ENCODE measurements at places on chromosomes 11 and 22. TPM values are rescaled to one million over a fixed set of nuclear protein-coding genes. Genes with fewer than 3 reads are reported as not detected.

Gene LRP5
- total RNA-seq = 54.4 TPM

Gene KIAA0930
- total RNA-seq = 14.8 TPM

Gene SERPIND1
- 0.61 TPM for total RNA-seq

Gene LRRC32
- 24.3 TPM for total RNA-seq

Gene PATL1
- 13.6 TPM for total RNA-seq

Gene LINC01488
- not detected for total RNA-seq

Gene RASD2
- total RNA-seq = 0.97 TPM

Gene NEFH
- total RNA-seq = 2.6 TPM

Gene TLCD5
- 8.6 TPM for total RNA-seq

Gene PRR33
- not detected for total RNA-seq

Gene NAALADL1
- total RNA-seq = 14.7 TPM

Gene IRAG1
- total RNA-seq = 5.8 TPM

Gene OR52A1
- total RNA-seq = not detected

Gene MYBPC3
- 0.32 TPM for total RNA-seq

Gene PHF21B
- total RNA-seq = 3.2 TPM

DNA sequence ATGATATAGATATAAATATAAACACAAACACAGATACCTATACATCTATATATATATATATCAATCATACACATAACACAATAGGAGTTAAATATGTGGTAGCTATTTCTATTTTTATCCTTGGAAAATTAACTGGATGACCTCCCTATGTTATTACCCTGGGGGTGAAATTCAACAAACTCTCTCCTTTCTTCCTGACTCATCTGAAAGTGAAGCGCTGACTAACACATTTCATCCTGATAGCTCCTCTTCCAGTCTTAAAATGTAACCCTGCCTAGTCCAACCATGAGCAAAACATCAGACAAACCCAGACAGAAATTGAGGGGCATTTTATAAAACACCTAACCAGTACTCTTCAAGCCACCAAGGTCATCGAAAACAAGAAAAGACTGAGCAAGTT lies 220.6 kb upstream of the ISX start:
- DNase-seq = no peak

DNA sequence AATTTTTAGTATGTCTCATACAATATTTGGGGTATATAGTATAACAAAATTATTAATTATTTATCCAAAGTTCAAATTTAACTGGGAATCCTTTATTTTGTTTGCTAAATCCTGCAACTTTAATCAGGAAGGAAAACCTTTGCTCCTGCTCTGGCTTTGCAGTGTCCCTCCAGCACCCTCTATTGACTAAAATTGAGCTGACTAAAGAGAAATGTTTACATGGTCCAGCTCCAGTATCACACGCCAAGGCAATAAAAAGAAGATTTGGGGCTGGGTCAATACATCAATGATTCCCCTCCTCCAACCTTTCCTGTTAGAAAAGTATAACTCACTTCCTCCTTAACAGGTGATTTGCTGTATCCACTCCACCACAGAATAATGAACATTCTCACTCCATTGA lies 153.0 kb upstream of the LRRC4C start:
- no peak for DNase-seq

DNA sequence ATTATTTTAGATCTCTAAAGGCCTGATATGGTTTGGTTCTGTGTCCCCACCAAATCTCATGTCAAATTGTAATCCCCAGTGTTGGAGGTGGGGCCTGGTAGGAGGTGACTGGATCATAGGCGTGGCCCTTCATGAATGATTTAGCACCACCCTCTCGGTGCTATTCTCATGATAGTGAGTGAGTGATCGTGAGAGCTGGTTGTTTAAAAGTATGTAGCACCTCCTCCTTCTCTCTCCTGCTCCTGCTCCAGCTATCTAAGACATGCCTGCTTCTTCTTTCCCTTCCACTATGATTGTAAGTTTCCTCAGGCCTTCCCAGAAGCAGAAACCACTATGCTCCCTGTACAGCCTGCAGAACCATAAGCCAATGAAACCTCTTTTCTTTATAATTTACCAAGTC lies 114.1 kb downstream of the SERGEF start:
- no peak for DNase-seq

- no peak for DNase-seq
These were observed 1717.1 kb upstream of the RAG2 start for GRCh38 chr11:38315151-38315550.

DNA sequence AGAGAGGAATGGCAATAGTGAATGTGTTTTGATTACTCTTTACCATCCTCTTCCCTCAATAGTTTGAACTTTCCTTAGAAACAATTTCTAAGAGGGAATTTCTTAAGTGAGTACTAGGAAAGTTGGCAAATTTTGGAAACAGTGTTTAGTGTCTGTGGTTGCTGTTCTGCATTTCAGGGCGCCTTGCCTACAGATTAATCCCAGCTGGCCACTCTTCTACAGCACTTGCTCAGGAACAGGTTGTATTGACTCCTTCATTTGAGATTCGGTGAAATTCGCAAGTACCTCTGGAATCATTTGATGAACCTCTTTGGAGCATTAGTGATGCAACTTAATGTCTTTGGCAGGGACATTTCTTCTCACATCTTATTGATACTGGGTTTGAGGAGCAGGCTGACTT lies 28.3 kb downstream of the JAM3 start:
- DNase-seq = no peak

GRCh38 chr11:34439610-34440198 lies 970 bp downstream of the CAT start:
- no peak for DNase-seq

- DNase-seq = no peak
These were observed 3.3 kb upstream of the DIXDC1 start for GRCh38 chr11:111933872-111934271.

DNA sequence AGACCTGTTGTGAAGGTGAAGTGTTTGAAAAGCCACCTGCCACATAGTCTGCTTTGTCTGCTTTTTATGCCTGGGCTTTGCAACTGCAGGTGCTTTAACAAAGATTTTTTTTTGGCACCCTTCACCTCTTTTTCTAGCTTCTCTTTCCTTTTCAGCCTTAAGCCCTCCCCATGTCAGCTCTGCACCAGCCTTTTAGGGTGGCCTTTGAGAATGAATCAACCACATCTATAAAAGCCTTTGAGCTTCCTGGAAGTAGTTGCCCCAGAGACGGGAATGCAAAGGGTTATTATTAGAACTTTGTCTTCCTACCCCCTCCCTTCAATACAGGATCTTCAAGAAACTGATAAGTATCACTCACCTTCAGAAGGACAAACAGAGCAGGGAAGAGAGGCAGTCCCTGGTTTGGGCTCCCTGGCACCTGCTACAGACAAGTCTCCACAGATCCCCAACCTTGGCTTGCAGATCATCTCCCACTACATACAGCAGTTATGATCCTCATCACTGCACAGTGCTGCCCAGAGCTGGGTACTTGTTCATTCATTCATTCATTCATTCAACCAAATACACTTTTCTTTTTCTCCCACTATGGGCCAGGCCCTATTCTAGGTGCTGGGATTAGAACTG lies 8.0 kb downstream of the PVALB start:
- DNase-seq = no peak

DNA sequence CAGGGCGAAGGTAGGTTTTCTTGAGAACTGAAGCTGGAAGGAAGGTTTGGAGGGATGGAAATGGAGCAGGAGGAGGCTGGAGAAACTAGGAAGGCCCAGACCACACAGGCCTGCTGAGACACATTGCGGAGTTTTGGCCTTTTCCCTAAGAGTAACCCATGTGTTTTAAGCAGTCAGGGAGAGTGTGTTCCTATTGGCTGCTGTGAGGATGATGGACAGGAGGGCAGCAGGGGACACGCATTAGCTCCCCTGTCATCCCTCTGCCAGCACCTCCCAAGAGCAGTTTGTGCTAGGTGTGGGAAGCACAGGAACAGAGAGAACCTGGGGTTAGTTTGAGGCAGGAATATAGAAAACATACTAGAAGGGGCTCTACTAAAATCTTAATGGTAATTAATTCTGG lies 842.1 kb downstream of the TBC1D22A start:
- no peak for DNase-seq

DNA sequence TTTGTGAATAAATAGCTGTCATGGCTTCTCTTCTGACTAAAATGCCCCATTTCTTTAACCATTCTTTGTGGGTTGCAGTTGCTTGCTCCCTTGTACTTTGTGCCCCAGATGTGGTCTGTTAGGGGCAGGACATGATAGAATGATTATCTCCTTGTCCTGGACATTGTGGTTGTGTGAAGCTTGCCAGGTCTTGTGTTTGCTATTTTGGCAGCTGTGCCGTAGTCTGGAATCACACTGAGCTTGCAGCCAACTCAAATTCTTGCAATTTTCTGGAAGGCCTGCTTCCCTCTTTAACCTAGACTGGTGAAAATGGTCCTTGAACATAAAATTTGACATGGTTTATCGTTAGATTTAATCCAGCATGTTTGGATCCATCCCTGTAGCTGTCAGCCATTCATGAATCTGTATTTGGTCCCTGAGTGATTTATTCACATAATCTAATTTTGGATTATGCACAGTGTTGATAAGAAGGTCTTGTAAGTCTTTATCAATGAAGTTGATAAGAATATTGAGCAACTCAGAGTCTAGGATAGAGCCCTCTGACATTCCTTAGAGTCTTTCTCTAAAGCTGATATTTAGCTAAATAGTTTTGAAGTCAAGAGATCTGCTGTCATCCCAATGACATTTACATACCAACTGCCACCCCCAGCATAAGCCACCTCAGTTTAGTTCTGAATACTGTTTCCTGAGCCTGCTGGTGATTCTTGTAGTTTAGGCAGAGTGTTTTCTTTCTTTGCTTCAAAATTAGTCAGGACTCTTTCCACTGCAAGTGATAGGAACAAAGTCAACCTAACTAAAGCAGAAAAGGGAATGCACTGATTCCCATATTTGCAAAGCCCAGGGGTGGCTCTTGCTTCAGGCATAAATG lies 9.8 kb downstream of the SPON1 start:
- peak; percentile 15 for DNase-seq

DNA sequence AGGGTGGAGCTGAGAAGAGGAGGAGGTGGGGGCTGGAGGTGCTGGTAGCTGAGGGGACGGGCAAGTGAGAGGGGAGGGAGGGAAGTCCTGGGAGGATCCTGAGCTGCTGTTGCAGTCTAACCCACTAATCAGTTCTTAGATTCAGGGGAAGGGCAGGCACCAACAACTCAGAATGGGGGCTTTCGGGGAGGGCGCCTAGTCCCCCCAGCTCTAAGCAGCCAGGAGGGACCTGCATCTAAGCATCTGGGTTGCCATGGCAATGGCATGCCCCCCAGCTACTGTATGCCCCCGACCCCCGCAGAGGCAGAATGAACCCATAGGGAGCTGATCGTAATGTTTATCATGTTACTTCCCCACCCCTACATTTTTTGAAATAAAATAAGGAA lies 24.4 kb downstream of the FADS3 start:
- DNase-seq = no peak

DNA sequence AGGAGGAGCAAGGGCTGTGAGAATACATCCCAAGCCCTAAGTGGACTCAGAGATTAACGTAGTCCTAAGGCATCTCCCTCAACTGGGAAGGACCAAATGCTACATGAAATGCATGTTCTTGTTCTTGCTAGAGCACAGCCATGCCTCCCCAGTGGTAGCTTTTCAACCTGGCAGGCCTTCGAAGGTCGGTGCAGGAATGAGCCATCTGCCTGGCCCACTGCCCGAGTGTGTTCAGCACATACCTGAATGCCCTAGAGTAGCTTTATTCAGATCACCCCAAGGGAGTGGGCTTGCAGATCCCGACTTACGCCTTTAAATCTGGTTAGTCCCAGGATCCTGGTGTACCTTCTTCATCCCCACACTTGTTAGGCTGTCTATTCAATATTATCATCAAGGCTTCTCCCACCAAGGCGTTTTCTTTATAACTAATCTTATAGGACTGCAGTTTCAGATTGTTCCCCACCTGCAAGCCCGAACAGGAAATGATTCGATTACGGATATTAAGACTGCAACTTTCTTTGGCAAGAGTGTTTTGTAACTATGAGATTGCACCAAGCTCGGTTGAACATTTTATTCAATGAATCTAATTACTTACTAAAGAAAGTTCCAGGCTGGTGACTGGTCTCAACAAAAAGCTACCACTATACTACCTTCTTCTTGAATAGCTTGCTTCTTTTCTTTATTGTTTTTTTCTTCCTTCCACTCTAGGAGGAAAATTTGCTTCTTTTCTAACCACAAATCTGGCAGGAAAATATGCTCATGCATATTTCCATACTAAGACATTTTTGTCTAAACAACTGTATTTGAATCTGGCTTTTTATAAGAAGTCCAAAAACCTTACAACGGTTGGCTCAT lies 115.6 kb downstream of the SGSM3 start:
- DNase-seq = no peak

- no peak for DNase-seq
These were observed 19.6 kb downstream of the SUN2 start for GRCh38 chr22:38736257-38736570.

DNA sequence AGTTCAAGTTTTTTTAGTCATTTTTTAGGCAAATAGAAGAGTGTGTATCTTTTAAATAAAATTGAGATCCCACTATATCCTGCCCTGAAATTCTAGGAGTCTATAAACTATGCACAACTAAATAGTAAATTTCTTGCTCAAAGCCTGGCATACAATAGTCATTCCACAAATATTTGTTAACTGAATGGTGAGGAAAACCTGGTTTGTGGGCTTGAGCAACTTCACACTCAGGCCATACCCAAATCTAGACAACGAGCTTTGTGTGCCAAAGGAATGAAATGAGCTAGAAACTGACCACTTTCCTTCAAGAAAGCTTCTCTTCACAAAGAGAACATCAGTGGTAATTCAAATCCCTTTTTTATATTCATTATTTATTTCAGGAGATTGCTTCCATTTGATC lies 39.6 kb upstream of the AMOTL1 start:
- DNase-seq = no peak

DNA sequence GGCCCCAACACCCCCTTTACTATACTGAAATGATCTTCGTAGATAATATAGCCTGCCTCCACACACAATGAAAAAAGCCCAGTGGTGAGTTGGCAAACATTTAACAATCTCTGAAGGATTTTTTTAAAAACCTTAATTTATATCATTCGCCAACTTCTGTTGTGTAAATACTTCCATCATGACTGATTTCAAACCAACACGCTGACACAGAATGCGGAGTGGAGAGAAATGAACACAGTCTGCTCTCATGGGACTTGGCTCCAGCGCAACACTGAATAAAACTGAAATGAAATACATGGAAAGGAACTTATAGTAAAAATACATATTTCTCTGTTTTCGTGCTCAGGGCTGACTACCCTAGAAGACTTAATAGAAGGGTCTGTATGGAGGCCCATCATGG lies 61.3 kb upstream of the WNT11 start:
- DNase-seq = no peak

GRCh38 chr22:32994041-32994830 lies 63.9 kb downstream of the SYN3 start:
- DNase-seq = no peak
